ENCODE measurements at places on chromosomes 7 and 10.

GRCh38 chr10:91219371-91220193 lies 881 bp upstream of the PCGF5 start:
- DNase-seq: peak; percentile 11

- DNase-seq: no peak
These were observed 113.8 kb upstream of the EGFR start for GRCh38 chr7:54904986-54905385.

GRCh38 chr7:64099656-64100531 lies 54.7 kb downstream of the ZNF727 start:
- no peak for DNase-seq

DNA sequence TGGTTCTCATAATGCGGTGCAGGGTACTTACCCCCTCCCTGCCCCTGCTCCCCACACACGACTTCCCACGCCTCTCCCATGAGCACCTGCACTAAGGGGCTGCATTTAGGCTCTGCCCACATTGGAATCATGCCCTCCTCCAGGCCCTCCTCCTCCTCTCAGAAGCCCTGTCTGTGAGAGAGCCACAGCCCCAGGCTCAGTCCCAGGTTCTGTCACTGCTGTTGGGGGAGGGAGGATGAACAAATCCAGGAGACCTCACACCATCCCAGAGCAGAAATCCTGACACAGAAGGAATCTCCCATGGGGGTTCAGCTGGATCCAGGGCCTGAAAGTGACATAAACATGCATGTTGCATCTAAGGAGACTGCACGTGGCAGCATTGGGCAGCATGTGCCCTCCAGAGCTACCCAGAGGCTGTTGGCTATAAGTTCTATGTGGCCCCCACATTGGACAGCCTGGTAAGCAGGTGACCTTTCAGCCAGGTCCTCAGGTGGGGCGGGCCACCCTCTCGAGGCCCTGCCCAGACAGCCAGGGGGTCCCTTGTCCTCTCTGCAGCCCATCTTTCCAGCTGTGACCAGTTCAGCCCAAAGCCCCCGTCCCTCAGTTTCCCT lies 1.6 kb upstream of the PILRA start:
- no peak for DNase-seq

DNA sequence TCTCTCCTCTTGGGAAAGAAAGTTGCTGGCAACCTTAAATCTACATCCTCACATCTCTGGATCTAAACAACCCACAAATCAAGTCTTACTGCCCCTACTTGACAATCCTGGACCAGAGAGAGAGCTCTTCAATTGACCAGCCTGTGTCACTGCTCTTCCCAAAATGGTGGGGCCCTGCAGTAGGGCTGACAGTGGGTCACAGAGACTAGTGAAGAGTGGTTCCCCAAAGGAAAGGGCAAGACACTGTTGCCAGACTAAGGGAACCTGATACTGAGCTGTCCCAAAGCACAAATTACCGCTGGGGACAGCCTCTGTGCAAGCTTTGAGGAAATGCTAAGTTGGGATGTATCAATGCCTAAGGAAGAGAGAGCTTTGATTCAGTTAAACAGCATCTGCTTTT lies 4.5 kb upstream of the GPRIN2 start:
- no peak for DNase-seq

- no peak for DNase-seq
These were observed 33.3 kb downstream of the CC2D2B start for GRCh38 chr10:95941115-95941514.

GRCh38 chr7:132486274-132486610 lies 90.0 kb downstream of the PLXNA4 start:
- DNase-seq: no peak

GRCh38 chr10:107807836-107808235 lies 643.3 kb upstream of the SORCS1 start:
- no peak for DNase-seq

- no peak for DNase-seq
These were observed 143.9 kb downstream of the PAXIP1 start for GRCh38 chr7:154858836-154859537.

GRCh38 chr10:105138358-105138757 lies 497.3 kb downstream of the SORCS3 start:
- no peak for DNase-seq

DNA sequence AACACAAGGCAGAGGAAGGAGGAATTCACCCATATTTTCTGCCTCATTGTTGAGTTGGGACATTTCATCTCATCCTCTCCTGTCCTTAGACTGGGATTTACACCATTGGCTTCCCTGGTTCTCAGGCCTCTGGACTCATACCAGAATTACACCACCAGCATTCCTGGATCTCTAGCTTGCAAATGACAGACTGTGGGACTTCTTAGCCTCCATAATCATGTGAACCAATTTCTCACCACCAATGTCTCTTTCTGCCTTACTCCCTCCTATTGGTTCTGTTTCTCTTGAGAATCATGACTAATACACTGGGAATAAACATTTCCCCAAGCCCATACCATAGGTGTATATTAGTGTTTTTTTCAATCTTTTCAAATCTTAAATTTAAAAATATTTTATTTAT lies 2.9 kb upstream of the ZNF33A start:
- no peak for DNase-seq

GRCh38 chr10:122504610-122504950 lies 43.2 kb downstream of the HTRA1 start:
- DNase-seq: peak; percentile 75

- no peak for DNase-seq
These were observed 557 bp upstream of the LSM8 start for GRCh38 chr7:118183428-118183785.

DNA sequence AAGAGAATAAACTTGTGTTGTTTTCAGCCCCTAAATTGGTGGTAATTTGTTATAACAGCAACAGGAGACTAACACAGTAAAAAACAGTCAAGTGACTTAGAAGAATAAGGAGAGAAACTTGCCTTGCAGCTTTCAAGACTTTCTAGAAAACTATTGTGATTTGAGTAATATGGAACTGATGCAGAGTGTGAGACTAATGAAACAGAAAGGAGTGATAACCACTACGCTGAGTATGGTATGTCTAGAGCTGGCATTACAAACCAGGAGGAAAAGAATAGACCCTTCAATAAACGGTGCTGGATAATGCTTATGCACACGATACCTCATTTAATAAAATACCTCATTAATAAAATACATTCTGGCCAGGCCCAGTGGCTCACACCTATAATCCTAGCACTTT lies 99.9 kb downstream of the CREM start:
- no peak for DNase-seq

GRCh38 chr7:90749774-90750173 lies 153.7 kb downstream of the CDK14 start:
- peak; percentile 38 for DNase-seq

DNA sequence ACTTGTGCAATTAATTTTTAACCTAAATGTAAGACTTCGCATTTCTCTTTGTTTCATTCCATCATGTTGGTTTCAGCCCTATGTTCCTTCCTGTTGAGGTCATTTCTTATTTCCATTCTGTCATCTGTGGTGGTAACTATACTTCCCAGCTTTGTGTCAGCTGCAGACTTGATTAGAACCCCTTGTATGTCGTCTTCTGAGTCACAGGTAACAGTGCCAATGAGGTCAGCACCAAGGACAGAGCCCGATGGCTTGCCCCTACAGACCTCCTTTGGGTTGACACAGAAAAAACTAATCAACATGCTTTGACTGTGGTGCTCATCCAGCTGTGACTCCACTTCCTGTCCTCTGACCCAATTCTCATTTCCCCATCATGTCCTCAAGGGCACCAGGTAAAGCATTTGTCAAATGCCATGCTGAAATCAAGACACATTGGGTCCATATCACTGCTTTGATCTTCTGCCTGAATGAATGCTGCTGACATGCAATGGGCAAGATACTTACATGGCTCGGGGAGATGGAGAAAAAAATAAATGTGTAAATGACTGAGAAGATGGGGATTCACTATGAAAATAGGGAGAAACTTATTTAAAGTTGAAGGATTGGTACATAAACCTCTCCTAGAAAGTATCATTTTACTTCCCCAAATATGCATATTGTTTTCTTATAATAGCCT lies 25.6 kb upstream of the CRTAC1 start:
- peak; percentile 66 for DNase-seq

DNA sequence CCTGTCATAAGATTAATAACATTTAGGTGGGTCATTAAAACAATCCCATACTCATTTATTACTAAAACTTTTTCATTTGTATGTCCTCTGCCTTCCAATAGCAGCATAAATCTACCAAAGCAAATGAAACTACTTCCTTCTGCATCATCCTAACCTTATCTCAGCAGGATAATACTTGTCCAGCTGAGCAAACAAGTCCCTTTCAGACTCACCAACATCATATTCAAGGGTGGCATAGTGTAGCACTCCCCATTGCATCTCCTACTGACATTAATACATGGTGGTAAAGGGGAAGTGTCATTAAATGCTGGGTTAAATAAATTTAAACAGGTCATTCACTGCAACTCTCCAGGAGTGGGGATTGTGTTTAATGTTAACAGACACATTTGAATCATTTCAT lies 3.4 kb upstream of the MINDY3 start:
- no peak for DNase-seq

GRCh38 chr10:130990486-130990885 lies 321.0 kb downstream of the TCERG1L start:
- DNase-seq: no peak

GRCh38 chr10:46272863-46273415 lies 13.9 kb upstream of the ANTXRL start:
- no peak for DNase-seq

DNA sequence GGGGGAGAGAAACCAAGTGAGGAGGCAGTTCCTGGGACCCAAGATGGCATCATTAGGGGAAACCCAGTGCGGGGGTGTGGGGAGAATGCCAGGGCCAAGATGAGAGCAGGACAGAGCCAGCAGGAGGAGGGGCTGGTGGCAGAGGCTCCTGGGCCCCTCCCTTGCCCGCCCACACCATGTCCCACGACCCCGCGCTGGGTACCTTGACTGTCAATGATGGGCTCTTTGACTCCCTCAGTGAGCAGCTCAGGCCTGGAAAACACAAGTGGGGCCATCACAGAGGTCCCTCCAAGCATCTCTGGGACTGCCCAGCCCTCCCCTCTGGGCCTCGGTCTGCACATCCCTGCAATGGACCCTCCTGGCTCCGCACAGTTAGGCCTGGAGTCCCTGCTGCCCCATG lies 75.4 kb downstream of the RABGEF1 start:
- no peak for DNase-seq

- DNase-seq: no peak
These were observed 122.0 kb downstream of the TRRAP start for GRCh38 chr7:99000196-99000903.
